Femur (tissue), 1 donor: ENCODE measurements at places on chromosomes 6 and 20.

DNA sequence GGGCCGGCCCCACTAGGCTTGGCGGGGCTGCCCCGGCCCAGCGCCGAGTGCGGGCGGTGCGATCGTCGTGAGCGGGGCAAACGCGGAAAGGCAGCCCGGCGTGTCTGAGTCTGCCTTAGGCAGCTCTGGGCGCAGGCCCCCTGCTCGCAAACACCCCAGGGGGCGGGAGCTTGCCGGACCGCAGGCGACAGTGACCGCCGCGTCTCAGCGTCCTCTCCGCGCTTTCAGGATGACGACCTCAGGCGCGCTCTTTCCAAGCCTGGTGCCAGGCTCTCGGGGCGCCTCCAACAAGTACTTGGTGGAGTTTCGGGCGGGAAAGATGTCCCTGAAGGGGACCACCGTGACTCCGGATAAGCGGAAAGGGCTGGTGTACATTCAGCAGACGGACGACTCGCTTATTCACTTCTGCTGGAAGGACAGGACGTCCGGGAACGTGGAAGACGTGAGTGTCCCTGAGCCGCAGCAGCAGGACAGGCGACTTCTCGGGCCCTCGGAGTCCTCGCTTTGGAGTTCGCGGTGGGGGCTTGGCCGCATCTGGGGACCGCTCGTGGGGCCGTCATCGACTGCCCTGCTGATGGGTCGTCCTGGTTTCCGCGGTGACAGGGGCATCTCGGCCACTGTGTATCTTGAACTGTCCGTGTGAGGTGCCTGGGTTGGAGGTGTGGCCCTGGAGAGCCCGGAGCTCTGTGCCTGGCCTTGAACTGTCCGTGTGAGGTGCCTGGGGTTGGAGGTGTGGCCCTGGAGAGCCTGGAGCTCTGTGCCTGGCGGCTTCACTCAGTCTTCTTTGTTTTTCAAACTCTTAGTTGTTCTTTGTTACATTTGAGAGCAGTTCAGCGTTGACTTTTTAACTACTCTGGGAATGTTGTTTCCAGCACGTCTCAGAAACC lies 786 bp downstream of the ADRM1 start:
- peak; percentile 48 for DNase-seq

DNA sequence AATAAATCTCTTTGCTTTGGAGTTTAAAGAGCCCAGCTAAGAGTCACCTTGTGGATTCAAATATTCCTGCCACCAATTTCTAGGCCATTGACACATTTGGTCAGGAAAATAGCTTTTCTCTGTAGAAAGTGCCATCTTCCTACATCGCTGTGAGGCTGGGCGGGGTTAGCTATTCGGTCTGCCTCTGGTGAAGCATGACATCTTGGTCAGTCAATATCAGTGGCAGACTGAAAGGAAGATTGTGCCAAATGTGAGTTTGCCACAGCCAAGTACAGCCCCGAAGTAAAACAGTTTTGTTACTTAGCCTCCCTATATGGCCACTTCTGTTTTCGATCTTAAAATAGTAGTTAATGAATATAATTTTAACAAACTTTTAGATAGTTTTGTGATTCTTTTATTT lies 65.5 kb upstream of the FABP7 start:
- no peak for DNase-seq

DNA sequence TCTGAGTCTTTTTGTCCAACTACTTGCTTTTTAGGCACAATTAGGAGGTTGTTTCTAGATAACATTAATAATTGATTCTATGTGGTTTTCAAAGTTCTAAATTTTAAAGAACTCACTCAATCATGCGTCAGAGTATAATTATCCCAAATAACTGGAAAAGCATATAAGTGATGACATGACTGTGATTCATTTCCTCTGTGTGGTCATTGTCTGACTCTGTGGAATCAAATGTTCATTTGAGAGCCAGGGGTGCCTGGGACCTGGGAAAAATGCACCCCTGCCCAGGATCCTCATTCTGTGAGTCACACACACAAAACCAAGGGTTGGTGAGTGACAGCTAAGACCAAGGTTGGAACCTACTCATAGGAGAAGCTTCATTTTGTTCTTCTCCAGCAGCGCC lies 127.1 kb upstream of the MLIP start:
- no peak for DNase-seq

- no peak for DNase-seq
Measured at GRCh38 chr6:156899532-156900135, 122.5 kb downstream of the ARID1B start.

- DNase-seq = no peak
Measured at GRCh38 chr6:30750379-30750668, 6.0 kb upstream of the IER3 start.

GRCh38 chr6:7035837-7036249 lies 71.9 kb upstream of the RREB1 start:
- DNase-seq = no peak

- no peak for DNase-seq
Measured at GRCh38 chr20:61719691-61720347, 345.9 kb downstream of the TAF4 start.

DNA sequence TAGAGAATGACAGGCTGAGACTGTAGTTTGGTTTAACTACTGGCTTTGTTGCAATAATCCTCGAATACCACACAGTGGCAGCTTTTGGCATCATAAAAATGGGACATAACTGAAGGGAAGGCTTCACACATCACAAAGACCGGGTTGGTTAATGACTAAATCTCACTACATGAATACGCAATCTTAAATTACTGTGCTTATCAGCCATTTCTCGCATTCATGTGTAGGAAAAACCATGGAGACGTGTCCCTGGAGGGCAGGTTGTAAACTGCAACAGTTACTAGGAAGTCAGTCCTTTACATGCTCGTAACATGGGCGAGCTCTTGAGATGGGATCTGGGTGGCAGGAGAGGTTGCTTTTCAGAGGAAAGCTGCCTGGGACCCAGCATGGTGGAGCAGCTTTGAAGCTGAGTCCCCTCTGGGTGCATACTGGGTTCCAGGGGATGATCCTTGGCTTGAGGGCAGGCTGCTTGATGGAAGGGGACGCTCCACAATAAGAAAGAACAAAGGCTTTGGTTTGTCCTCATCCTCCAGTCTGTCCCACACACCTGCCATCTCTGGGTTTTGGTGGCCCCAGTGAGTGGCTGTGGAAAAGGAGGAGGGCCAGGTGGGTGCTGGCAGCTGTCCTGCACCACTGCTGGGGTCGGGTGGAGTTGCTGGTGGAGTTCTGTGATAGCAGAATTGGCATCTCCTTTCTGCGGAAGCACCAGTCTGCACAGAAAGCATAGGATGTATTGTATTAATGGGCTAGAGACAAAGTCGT lies 2.1 kb downstream of the RPS21 start:
- no peak for DNase-seq

- DNase-seq = no peak
Measured at GRCh38 chr6:148945301-148946021, 198.6 kb downstream of the UST start.

DNA sequence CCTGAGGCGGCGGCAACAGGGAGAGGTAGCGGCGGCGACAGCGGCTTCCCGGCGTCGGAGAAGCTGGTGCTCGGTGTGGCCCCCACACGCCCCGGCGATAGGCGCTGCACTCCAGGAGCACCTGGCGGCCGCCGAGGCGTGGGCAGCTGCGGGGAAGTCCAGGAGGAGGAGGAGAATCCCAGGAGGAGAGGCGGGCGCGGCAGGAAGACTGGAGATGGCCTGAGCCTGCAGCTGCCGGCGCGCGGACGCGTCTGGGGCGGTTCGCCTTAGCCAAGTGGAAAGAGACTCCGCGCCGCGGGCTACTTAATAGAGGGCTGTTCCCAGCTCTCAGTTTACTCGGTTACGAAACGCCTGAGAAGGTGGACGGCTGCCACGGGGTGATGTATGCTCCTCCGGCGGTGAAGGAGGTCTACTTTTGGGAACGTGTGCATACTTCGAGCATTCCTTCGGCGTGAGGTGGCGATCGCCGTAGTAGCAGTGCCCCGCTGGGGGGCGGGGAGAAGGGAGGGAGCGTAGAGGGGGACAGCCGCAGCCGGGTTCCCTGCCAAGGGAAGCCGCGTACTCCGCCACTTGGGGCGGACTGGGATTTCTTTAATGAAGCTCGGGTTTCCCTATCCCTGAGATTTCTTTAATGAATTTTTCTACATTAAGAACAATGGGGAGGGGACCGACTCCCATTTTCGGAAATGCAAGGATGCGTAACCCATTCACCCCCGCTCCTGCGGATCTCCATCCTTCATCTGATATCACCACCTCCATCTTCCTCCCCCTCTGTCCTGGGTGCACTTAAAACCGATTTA lies at the start of gene COL12A1:
COL12A1 (minus strand) TSS at position 278 of the 800 bp plus-strand sequence. CDS start 3,261 bp downstream, outside the sequence.
- DNase-seq = peak; percentile 98

DNA sequence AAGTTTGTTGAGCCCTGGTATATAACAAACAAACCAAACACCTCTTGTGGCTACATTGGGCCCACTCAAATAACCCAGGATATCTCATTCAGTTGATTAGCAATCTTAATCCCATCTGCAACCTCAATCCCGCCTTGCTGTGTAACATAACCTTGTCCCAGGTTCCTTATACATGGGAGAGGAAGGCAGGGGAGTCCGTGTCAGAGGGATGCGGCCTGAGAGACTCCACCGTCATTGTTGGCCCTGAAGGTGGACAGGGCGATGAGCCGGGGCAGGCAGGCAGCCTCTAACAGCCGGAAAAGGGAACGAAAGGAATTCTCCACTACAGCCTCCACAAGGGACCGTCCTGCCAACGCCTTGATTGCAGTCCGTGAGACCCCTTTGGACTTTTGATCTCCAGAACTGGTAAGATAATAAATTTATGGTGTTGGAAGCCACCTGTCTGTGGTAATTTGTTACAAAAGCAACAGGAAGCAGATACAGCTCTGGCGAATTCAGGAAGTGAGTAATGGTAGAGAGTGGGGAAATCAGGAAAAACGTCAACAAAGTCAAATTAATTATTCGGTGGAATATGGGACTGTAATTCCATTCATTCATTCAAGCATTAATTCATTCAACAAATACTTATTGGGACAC lies 124.5 kb upstream of the SALL4 start:
- DNase-seq = no peak
